Stimulated activated CD4-positive, alpha-beta T cell treated with anti-CD3 and anti-CD28 coated beads, TNF-alpha, amount 100 ng/mL, for 1 hour (primary cell): ENCODE measurements at places on chromosomes 11 and 22.

DNA sequence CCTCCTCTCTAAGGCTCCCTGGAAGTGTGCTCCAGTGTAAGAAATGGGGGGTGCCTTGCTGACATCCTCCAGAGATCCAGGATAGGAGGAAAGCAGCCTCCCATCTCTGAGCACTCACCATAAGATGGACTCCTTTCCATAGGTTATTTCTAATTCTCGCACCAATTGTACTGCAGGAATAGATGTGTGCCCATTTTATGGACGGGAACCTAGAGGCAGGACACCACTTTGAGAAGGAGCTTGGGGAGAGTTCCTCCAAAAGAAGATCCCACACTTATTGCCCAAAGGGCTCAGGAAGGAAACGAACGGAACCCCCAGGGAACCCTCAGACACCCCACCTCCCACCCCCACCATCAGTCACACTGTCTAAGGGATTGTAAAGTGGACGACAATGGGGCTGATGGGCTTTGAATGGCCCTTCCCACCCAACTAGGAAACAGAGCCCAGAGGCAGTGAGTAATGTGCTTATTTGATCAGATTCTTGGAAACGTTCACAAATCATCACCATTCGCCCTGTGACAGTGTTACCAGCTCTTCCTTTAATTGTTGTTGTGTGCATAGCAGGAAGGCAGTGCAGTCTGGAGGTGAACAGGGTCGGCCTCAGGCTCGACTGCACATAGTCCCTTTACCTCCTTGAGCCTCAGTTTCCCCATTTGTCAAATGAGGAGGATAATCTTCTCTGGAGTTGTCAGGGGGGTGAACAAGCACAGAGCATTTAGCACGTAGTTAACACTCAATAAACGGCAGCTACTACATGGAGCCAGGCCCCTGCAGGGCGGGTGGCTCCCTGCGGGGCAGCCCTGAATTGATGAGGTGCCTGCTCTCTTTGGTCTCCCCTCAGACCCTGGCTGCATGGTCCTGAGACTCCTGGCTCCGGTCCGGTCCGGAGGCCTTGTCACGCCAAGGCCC lies 8.4 kb upstream of the MN1 start:
- no peak for DNase-seq

DNA sequence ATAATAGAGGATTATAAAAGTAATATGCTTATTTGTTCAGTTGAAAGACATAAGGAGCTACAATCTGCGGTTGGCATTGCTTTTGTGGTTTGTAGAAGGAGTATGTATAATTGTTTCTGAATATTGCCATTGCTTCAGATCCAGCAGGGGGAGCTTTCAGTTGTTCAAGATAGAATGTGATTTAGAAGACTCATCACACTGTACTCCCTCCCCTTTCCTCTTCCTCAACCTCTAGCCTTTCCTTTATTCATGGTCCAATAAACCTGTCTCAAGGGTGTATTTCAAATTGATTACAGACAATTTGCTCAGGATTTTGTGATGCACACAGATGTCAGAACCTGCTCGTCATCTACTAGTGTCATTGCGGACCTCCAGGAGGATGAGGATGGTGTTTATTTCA lies 9.8 kb downstream of the PRMT3 start:
- DNase-seq, result no peak

DNA sequence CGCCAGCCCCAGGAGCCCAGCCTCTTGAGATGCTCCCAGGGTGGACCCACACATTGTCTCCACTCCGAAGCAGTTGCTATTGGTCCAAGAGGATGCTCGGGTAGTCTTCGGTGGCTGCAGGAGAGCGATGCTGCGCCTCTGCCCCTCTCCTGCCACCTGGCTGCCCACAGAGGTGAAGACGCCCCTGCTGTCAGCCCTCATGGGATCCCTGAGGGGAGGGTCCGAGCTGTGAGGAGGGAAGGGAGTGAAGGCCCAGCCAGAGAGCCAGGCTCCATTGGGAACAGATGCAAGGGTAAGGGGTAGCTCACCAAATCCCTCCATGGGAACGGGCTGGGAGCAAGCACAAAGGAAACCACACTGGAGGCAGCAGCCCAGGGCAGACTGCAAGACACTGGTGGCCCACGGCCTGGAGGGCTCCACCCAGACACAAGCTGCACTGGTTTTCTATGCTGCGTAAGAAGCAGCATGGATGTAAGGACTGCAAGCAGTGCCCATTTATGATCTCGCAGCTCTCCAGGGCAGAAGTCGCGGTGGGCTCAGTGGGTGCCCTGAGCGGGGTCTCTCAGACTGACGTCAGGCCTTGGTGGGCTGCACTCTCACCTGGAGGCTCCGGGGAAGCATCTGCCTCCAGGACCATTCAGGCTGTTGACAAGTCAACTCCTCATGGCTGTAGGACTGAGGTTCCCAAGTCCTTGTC lies 15.7 kb downstream of the TSPAN32 start:
- DNase-seq, result no peak

GRCh38 chr22:25084405-25085107 lies 115.1 kb upstream of the CRYBB3 start:
- no peak for DNase-seq

DNA sequence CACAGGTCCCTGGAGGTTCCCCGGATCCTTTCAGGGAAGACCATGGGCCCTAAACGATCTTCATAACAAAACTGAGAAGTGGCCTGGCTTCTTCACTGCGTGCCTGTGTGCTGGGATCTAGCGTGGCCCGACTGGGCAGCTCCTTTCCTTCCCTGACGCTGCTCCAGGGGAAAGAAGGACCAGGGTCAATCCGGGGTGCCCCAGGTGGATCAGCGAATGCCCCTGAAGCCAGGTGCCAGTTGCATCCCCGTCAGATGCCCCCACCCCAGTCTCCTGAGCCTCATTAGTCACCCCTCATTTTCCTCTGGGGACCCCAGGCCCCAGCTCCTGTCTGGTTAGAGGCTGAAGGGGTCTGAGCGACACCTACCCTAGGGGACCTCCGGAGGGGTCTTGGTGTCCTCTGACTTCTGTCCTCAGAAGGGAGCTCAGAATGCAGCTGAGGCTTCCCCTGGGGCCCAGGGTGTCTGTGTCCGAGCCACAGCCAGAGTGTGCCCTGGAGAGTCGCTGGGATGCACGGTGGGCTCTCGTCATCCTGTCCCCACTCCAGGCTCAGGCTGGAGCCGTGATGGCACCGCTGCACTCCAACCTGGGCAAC lies 18.7 kb upstream of the MUC6 start:
- no peak for DNase-seq

- no peak for DNase-seq
Observed at GRCh38 chr11:120666121-120666639, 154.6 kb downstream of the GRIK4 start.

GRCh38 chr22:41481131-41481830 lies 12.4 kb downstream of the ACO2 start:
- DNase-seq, result no peak

- no peak for DNase-seq
Observed at GRCh38 chr11:120332822-120333716, 3.1 kb upstream of the ARHGEF12 start.

DNA sequence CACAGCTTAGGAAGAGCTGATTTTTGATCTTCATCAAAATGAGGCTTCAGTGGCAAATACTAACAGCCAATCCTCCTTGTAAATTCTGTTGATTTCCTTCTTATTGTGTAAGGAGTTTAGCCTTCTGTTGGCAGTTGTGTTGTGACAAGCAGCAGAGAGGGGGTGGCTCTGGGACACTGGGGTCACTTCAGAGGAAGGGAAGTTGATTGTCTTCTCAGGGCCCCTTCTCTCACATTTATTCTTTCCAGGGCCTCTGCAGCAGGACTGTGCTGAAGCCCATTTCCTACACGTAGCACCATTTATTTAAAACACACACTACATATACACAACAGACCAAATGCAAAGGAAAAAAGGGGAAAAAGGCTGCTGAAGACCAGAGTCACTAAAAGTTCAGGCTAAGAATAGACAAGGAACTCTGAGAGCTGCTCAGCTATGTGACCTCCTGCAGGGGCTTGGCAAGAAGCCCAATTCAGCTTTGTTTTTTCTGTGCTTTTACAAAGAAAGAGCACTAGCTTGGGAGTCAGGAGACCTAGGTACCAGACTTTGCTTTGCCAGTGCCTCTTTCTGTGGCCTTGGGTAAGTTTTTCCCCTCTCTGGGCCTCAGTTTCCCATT lies 28.3 kb upstream of the UPB1 start:
- no peak for DNase-seq

- DNase-seq, result no peak
Observed at GRCh38 chr11:28303477-28304191, 195.4 kb downstream of the METTL15 start.

GRCh38 chr11:27370374-27370773 lies 7.4 kb upstream of the CCDC34 start:
- no peak for DNase-seq

- DNase-seq, result no peak
Observed at GRCh38 chr11:7657306-7658025, 15.8 kb downstream of the CYB5R2 start.

- DNase-seq, result no peak
Observed at GRCh38 chr11:123616505-123617198, 37.8 kb downstream of the SCN3B start.

DNA sequence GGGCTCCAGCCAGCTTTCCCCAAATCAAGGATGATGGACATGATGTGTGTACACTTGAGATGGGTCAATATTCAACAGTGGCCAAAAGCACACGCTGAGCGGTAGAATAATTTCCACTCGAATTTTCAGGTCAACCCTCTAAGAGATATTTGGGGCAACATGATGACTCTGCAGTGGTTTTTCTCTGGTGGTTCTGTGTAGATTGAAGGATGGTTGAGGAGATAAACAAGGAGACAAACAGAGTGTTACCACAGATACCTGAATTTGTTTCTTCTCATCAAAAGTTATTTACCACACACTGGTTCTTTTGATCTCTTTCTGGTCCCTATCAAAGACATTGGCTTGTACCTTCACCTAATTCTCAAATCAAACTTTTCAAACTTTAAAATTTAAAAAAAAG lies 242.0 kb downstream of the ETS1 start:
- no peak for DNase-seq

- DNase-seq, result no peak
Observed at GRCh38 chr11:11973361-11973800, 35.0 kb downstream of the DKK3 start.

- DNase-seq, result no peak
Observed at GRCh38 chr11:20088397-20089225, 71.7 kb downstream of the DBX1 start.

GRCh38 chr11:70771099-70771885 lies 373.0 kb downstream of the CTTN start:
- DNase-seq, result no peak

DNA sequence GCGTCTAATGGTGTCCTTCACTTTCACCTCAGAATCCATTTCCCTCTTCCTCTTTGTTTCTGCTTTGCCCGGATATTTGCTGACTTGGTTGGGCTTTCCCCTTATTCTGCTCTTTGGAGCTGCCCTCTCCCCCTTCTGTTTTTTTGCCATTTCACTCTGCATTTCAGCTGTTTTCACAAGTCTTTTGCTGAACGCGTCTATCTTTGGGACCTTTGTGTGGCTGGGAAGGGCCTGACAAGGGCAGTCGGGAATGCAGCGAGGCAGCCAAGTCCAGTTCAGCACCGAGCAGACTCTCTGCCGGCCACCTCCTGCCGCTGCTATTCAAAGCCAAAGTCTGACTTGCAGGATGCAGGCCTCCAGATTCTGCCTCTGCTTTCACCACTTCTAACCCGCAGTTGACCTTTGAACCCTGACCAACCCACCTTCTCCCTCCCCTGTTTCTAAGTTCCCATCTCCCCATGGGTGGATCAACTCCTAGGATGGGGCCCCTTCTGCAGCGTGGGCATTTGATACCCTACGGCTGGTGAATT lies 38.2 kb downstream of the FEZ1 start:
- no peak for DNase-seq

GRCh38 chr11:134730101-134730500 lies 318.1 kb upstream of the B3GAT1 start:
- no peak for DNase-seq

DNA sequence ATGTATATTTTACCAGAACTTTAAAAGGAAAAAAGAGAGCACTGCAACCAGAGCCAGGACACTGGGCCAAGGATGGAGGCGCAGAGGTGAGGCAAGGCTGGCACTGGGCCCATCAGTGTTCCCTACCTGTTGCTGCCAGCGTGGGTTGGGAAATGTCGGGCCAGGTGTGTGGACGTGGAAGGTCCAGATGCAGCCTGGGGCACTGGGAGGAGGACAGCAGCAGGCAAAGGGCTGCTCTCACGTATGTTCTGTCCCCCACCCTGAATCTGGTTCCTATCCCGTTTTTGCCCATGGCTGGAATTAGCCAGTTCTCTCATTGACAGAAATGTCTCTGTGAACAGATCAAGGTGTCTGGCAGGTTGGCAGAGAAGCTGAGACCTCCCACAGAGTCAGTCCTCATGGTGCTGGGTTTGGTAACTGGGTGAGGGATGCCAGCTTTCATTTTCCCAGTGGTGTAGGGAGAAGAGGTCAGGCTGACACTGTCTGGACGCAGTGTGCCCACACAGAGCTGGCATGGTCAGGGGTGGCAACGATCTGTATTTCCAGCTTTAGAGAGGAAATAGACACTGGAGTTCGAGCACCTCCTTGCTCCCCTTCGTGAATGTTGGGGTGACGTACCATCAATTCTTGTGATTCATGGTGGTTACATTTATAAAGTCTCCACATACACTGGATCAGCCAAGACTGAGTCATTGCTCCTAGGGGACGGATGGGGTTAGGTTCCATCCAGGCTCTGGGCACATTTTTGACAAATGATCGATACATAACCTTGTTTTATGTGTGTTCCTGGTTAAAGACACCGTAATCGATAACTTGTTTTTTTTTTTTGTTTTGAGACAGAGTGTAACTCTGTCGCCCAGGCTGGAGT lies 4.3 kb upstream of the PNPLA3 start:
- DNase-seq, result no peak

- no peak for DNase-seq
Observed at GRCh38 chr11:77783025-77783424, 37.5 kb downstream of the RSF1 start.

GRCh38 chr22:49044091-49044490 lies 783.6 kb downstream of the BRD1 start:
- DNase-seq, result no peak

DNA sequence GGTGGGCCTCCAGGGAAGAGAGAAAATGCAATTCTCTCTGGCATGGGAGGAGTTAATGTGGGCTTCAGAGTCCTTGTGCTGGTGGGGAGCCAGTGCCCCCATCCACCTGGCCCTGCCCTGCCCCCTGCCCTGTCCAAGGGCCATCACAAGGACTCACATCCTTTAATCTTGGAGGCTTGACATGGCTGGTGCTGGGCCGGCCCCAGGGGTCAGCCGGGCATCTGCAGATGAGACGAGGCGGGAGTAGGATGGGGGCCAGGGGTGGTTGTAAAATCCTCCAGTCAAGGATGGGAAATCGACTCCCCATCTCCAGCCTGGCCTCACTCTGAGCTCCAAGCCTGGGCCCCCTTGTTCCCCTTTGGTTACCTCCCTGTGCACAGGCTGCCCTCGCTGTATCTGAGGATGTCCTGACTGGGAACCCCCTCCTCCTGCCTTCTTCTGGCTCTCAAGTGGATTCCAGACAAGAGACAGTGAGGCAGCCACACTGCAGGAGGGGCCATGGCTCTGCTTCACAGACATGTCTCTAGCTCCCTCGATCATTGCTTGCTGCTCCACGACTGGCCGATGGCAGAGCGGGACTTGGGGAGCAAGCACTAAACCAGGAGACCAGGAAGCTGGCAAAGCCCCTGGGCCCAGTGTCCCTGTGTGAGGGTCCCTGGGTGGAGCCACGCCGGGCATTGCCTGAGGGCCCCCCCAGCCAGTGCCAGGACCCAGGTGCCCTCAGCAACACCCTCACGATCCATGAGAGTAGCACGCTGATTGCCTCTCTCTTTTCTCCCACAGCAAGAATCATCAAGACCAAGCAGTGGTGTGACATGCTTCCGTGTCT lies 1120.5 kb downstream of the BRD1 start:
- DNase-seq, result no peak

- no peak for DNase-seq
Observed at GRCh38 chr11:106679581-106679980, 338.7 kb downstream of the GUCY1A2 start.
